ENCODE measurements at places on chromosomes 12 and 14.

- no peak for DNase-seq
These were observed 14.2 kb downstream of the PTGER2 start for GRCh38 chr14:52328276-52328675.

- no peak for DNase-seq
These were observed 172.8 kb upstream of the KITLG start for GRCh38 chr12:88753066-88753465.

- no peak for DNase-seq
These were observed 91.9 kb upstream of the LMNTD1 start for GRCh38 chr12:25644979-25645378.

- no peak for DNase-seq
These were observed 130.1 kb upstream of the LHX5 start for GRCh38 chr12:113601656-113602263.

- no peak for DNase-seq
These were observed 43.8 kb downstream of the SENP1 start for GRCh38 chr12:48061938-48062719.

DNA sequence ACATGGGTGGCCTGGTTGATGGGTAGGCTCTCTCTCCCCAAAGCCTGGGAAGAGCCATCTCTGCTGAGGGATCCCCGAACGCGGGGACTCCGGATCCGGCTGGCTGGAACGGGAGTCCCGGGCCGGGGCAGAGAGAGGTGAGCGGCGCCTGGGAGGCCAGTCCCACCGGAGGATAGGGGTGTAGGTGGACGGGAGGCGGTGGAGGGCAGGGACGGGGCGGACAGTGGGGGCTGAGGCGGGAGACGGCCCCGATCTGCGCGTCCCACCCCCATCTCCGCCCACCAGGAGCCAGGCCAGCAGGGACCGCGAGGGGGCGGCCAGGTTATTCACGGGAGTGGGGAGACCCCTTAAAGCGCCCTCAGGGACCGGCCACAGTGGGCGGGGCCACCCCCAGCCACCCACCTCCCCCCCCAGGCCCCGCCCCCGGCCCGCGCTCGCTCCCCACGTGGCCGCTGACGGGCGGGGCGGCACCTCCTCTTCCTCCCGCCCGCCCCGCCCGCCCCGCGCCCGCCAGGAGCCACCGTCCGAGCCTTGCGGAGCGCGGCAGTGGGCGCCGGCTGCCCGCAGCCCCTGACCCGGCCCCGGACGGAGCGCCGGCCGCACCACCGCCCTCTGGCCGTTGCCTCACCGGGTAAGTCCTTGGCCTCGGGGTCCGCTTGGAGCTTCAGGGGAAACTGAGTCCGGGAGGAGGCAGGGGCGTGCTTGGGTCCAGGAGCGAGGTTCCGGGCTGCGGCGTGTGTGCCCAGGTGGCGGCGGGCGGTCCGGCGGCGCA, at the start of gene INF2:
Gene INF2 (plus strand): TSS at position 510 of the 772 bp plus-strand sequence. CDS start 11,748 bp downstream, outside the sequence.
- DNase-seq = no peak

DNA sequence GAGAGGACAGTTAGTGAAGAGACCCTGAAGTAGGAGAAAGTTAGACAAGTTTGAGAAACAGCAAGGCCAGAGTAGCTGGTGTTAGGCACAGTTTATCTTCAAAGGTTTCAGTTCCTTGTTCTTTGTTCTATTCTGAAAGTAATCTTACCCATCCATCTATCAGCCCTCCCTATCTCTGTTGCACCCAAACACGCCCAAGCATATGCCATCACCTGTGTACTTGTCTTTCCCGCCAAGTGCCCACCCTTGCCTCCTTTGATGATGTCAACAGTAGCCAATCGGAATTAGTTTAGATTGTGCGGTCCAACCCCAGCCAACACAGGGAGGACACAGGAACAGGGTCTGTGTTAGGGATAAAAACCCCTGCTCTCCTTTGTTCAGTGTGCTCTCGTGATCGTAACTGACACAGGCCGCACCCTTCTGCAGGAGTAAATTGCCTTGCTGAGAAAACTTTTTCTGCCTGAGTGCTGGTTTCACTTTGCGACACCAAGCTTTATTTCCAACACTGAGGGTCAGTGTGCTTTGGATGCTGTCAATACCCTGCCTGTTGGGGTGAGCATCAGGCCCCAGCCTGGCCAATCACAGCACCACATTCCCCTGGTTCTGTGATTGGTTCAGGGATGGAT, 4.7 kb upstream of the TMEM229B start:
- DNase-seq = no peak

DNA sequence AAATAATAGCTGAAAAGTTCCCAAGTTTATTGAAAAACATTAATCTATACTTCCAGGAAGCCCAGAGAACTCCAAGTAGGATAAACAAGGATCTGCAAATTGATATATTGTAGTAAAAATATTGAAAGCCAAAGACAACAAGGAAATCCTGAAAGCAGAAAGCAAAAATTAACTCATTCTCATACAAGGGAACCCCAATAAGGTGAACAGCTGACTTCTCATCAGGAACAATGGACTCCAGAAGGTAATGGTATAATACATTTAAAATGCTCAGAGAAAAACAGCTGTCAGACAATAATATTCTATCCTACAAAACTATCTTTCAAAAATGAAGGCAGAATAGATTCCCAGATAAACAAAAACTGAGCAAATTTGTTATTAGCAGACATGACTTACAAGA, 138.1 kb upstream of the BMP4 start:
- DNase-seq = no peak

- DNase-seq = no peak
These were observed 74.0 kb upstream of the CDKN3 start for GRCh38 chr14:54322701-54323337.

DNA sequence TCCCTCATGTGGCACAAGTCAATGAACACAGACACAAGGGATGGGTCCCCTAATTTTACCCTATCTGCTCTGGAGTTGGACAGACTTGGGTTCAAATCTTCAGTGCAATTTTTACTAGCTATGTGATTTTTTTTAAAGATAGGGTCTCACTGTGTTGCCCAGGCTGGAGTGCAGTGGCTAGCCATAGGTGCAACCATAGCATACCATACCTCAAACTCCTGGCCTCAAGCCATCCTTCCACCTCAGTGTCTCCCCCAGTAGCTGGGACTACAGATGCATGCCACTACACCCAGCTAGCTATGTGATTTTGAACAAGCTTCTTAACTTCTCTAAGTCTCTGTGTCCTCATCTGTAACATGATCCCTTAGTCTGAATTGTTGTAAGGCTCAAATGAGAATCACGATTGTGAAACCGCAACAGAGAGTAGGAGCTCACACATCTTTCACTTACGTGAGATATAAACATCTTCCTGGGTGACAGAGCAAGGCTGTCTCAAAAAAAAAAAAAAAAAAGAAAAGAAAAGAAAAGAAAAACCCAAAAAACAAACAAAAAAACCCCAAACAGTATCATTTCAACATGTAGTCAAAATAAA, 4.7 kb downstream of the CALCOCO1 start:
- no peak for DNase-seq

- DNase-seq = no peak
These were observed 24.6 kb downstream of the DAD1 start for GRCh38 chr14:22564463-22564862.

GRCh38 chr14:93676416-93676958, 111.8 kb downstream of the PRIMA1 start:
- DNase-seq = no peak

GRCh38 chr12:3641428-3642018, 111.4 kb downstream of the CRACR2A start:
- DNase-seq = no peak

- DNase-seq = no peak
These were observed 581.0 kb upstream of the TMEM132C start for GRCh38 chr12:127685931-127686330.

- DNase-seq = no peak
These were observed 129.8 kb downstream of the PIK3C2G start for GRCh38 chr12:18391151-18391550.

GRCh38 chr12:101761350-101761749, 22.1 kb upstream of the SYCP3 start:
- no peak for DNase-seq

DNA sequence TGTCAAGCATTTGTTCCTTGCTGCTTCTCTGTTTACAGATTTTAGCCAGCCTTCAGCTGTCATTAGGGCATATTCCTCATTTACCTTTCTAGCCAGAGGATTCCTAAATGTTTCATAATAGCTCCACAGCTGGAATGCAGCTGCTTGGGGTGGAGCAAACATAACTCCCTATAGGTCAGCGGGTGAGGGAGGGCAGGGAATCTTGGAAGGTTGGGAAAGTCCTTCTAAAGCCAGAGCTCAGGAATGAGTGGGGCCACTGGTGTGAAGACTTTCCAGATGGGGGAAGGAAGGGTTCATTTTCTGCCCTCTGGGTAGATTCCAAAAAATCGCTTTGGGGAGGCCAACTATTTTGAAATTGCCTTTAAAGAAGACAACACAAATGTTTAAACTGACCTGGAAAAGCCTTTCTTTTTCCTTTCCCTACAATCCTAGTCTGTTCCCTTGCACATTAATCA, 16.3 kb upstream of the IRF2BPL start:
- DNase-seq = no peak

DNA sequence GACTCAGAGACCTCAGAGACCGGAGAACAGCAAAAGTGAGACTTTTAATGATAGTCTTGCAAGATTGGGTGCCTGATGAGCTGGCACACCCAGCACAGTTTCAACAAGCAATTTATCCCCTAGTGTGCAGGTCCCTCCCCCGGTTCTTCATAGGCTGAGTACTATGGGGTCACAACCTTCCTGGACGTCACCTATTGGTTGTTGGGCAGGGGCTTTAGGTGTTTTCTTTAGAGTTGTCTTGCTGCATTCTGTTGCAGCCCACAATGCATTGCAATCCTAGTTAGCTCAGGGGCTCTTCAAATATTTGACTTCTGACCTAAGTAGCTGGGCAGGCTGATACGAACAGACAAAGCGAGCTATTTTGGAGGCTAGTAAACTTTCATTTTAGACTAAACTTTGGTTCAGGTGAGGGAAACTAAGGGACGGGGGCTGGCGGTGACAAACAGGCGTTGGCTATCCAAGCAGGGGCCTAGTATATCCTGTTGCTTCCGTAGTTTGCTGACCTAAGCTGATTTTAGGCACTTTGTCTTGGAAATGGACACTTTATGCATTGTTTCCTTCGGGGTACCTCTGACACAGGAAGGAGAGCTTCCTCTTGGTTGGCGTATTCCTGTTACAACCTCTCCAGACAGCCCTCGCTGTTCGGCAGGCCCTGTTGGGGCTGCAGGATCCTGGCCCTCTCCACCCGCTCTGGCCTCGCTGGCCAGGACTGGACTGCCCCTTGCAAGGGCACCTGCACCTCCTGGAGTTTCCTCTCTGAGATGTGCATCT, 14.1 kb downstream of the SIVA1 start:
- DNase-seq = no peak

DNA sequence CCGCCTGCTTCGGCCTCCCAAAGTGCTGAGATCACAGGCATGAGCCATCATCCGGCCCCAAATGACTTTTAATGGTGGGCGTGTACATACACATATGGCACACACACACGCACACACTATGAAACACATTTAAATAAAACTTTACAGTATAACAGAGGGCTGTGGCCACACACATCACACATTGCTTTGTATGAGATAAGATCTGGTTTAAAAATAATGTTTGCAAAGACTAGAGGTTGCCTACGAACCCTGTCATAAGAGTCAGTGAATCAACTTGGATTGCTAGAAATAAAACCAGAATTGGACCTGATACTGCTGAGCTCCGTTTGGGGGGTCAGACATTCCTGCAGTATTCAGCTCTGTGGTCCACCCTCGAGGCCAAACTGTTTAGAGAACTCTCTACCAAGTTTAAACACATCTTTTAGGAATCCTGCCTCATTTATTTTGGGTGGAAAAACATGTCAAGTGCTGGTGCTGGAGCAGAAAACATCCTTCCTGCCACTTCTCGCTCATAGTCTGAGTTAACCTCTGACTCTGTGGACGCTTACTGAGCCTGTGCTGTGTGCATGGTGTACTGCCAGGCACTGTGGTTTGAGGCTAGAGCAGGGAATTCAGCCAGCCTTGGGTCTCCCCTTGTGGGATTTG, 47.8 kb upstream of the EML1 start:
- DNase-seq = no peak

GRCh38 chr14:77200406-77200985, 18.9 kb downstream of the TMEM63C start:
- DNase-seq = no peak

GRCh38 chr14:68469208-68469713, 323.6 kb downstream of the ZFP36L1 start:
- DNase-seq = no peak

GRCh38 chr12:98149691-98150210, 365.6 kb upstream of the TMPO start:
- DNase-seq = no peak

GRCh38 chr12:8678661-8679111, 16.1 kb upstream of the MFAP5 start:
- no peak for DNase-seq

DNA sequence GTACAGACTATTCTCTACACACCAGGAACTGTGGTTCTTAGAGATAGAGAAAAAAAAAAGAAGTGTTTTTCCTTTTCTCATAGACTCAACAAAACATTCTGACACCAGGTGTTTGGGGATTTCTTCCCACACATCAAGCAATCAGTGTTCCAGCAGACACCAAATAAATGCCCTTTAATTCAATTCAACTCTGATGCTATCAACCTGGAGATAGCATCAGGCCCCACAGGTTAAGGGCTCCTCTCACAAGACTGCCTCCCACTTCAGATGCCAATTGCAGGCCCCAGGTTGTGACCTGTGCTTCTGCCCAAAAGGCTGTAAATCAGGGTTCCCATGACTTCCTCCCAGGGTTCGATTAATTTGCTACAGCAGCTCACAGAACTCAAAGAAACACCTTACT, 36.7 kb downstream of the RPS29 start:
- no peak for DNase-seq

GRCh38 chr14:29216268-29217232, 450.0 kb downstream of the FOXG1 start:
- no peak for DNase-seq

- DNase-seq = no peak
These were observed 49.4 kb downstream of the DYRK2 start for GRCh38 chr12:67697967-67698366.

DNA sequence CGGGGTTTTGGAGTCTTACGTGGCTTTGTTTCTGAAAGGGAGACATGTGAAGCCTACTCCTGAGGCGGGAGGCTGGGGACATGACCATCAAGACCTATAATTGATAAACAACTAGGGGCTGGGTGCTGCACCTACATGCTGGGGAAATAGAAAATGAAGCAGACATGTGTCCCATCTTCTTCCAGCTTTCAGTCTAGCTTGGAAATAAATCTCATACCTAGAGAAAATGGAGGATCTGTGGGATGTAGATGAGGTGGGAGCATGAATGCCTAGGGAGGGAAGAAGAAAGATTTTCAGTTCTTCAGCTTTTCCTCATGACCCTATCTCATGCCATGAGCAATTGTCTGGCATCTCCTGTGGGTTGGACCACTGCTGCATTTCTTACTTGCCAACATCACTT, 22.1 kb downstream of the EMP1 start:
- DNase-seq = no peak

- no peak for DNase-seq
These were observed 96.7 kb downstream of the TRHDE start for GRCh38 chr12:72368719-72369422.
